IMR-90 (cell line): ENCODE measurements at places on chromosomes 6 and 20. TPM values are rescaled to one million over a fixed set of nuclear protein-coding genes. Genes with fewer than 3 reads are reported as not detected.
A peak's percentile ranks its signal among the peaks of the same experiment; 100 is the strongest.

GRCh38 chr6:16665992-16666391 lies 95.3 kb downstream of the ATXN1 start:
- no peak for DNase-seq

GRCh38 chr6:30418448-30418847 lies 70.9 kb upstream of the HLA-E start:
- DNase-seq, result no peak

- DNase-seq, result peak; percentile 35
These were observed 94.6 kb downstream of the EPB41L2 start for GRCh38 chr6:130968476-130968875.

Gene MCUR1
- 4.1 and 5.6 TPM in 2 replicates for total RNA-seq

Gene RCAN2
- 1.3 and 2.2 TPM in 2 replicates for total RNA-seq
